Central memory CD8-positive, alpha-beta T cell (primary cell): ENCODE measurements at places on chromosomes 5 and 9.

DNA sequence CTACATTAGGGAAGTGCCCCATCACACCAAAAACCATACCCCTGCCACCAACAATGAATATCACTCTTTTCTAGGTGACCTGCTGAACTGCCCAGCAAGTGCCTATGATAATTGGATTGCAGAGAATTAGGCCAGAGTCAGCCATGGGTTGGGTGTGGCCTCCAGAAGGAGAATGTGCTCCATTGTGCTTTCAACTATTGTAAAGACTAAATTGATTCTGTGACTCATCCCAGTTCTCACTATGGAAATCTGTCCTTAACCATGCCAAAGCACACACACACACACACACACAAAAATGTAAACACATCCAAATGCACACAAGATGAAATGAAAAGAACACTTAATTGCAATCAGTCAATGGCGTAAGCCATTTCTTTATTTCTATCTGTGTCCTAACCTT, 25.7 kb downstream of the DRD1 start:
- H3K4me3 ChIP-seq = no peak overlapping the region
- no peak overlapping the region for H3K27ac ChIP-seq
- H3K27me3 ChIP-seq = peaks cover 85% of the 10 kb centered on the region

DNA sequence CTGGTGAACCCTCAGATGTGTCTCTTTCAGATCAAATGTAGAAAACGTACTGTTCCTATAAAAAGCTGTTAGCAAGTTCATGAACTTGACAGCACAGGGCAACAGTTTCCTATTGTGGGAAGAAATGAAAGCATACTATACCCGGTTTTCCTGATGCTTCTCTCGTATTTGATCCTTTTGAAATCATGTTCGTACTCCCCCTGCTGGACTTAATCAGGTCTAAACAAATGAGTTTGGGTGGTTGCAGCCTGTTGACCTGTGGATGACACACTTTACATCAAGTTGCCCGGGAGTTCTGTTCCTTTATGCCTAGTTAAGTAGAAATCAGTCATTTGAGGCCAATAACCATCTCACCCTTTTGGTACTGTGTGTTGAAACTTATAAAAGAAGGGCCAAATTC, 1992.3 kb downstream of the MAT2B start:
- H3K4me1 ChIP-seq = no peaks in the 10 kb centered on the region
- no peaks in the 10 kb centered on the region for H3K36me3 ChIP-seq

GRCh38 chr5:19044931-19045695, 942.9 kb downstream of the CDH18 start:
- H3K27ac ChIP-seq = no peak overlapping the region
- H3K36me3 ChIP-seq = no peaks in the 10 kb centered on the region
- no peak overlapping the region for H3K4me3 ChIP-seq
- no peaks in the 10 kb centered on the region for H3K27me3 ChIP-seq
- no peak for DNase-seq
- no peaks in the 10 kb centered on the region for H3K4me1 ChIP-seq

DNA sequence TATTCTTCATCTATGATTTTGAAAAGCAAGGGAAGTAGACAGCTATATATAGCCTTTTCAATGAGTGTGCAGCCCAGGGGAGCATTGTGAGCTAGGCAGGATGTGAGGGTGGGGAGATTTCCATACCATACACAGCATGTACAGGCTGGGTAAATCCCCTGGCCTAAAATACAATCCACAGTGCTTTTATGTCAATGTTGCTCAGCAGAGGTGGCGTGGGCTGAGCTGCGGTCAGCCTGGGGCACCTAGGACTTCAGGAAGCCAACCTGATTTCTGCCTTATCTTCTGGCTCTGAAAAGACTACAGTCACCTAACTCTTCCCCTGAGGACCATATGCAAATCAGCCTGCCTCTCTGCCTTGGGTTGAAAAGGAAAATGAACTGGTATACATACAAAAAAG, 6.3 kb upstream of the GARIN3 start:
- no peaks in the 10 kb centered on the region for H3K36me3 ChIP-seq
- H3K27me3 ChIP-seq = no peaks in the 10 kb centered on the region
- no peak for DNase-seq
- H3K4me3 ChIP-seq = peak overlapping the region; percentile 17

GRCh38 chr9:83707518-83707767, 315 bp downstream of the UBQLN1 start:
- no peaks in the 10 kb centered on the region for H3K27me3 ChIP-seq
- H3K4me1 ChIP-seq = peaks cover 38% of the 10 kb centered on the region
- H3K36me3 ChIP-seq = peaks cover 35% of the 10 kb centered on the region
- H3K4me3 ChIP-seq = peak overlapping the region; percentile 98
- peak overlapping the region; percentile 99 for H3K27ac ChIP-seq

DNA sequence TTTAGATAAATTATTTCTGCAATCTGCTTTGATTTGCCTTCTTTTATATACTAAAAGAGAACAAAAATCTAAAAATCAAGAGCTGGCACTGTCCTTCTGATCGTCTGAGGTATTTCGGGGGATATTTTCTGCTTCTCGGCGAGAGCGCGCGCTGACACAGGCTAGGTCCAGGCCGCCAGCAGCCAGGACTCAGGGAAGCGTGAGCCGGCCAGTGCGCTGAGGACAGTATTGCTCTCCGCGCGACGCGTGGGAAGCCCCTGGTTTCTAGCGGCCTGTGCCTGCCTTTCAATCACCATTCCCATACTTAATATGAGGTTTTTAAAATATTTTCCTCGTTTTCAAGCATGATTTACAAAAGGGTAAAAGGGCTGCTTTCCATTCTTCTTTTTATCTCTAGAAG, 307.3 kb upstream of the IRX1 start:
- no peak for DNase-seq
- no peak overlapping the region for H3K4me3 ChIP-seq
- H3K27me3 ChIP-seq = no peaks in the 10 kb centered on the region
- no peak overlapping the region for H3K27ac ChIP-seq
- H3K36me3 ChIP-seq = no peaks in the 10 kb centered on the region
- no peaks in the 10 kb centered on the region for H3K4me1 ChIP-seq

DNA sequence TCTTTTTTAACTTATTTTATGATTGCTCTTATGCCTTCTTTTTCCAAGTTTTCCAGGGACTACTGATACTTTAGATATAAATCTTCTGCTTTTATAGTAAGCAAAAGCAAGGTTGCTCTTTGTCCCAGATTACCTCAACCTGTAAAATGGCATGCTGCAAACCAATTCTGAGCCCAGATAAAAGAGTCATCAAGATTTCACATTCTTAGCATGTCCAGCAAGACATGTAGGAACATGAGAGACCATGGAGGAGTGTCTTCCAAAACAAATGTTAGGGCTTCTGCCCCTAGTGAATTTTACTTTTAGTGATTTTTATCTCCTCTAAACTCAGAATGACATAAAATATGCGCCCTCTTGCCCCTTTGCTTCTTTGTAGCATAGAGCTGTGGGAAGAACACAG, 7.0 kb upstream of the CDC20B start:
- H3K36me3 ChIP-seq = no peaks in the 10 kb centered on the region
- H3K27me3 ChIP-seq = peaks cover 90% of the 10 kb centered on the region
- no peak overlapping the region for H3K4me3 ChIP-seq
- no peak overlapping the region for H3K27ac ChIP-seq

GRCh38 chr9:70315389-70315788, 56.6 kb downstream of the SMC5 start:
- no peak overlapping the region for H3K4me3 ChIP-seq
- H3K27ac ChIP-seq = no peak overlapping the region
- H3K27me3 ChIP-seq = no peaks in the 10 kb centered on the region
- no peak for DNase-seq
- H3K4me1 ChIP-seq = peaks cover 5% of the 10 kb centered on the region

DNA sequence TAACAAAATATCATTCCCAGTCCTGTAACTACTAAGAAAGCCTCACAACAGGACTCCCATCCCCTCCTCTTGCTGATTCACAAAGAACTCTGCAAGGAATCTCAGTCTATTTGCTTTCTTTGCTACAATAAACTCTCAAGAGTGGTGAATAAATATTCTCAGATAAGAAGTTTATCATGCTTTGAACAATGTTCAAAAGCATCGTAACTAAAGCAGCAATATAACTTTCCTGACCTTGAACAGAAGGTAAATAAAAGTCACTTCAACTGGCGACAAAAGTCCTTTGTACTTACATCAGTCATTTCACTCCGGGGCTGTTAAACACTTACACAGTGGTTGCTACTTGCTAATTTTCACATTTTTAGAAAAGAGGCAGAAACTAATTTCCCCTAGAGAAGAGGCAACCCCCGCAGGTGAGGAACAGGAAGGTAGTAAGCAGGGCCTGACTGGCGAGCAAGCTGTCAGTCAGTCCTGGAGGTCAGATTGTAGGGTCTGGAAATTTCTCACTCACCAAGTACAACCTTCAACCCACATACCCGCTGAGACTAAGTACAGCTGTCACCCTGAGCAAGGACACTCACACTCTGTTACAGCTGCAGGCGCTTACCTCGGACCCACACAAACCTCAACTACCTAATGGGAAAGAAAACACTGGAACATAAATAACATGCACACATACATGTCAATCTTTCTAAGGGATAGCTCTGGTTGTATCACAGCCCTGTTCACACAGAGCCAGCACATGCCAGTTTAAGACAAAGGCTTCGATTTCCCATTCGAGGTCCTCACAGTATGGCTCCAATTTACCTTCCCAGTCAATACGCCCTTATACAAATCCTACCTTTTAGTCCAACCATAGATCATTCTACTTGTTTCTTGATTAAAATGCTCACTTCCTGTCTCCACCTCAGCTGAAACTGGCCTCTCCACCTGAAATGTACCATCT, 104.6 kb upstream of the RETREG1 start:
- no peaks in the 10 kb centered on the region for H3K4me1 ChIP-seq
- H3K27me3 ChIP-seq = no peaks in the 10 kb centered on the region
- no peak overlapping the region for H3K4me3 ChIP-seq
- no peak for DNase-seq
- no peaks in the 10 kb centered on the region for H3K36me3 ChIP-seq

GRCh38 chr9:113566712-113567071, 103.2 kb downstream of the RGS3 start:
- peaks cover 72% of the 10 kb centered on the region for H3K4me1 ChIP-seq
- no peak for DNase-seq
- no peaks in the 10 kb centered on the region for H3K27me3 ChIP-seq
- no peak overlapping the region for H3K4me3 ChIP-seq
- peaks cover 3% of the 10 kb centered on the region for H3K36me3 ChIP-seq

GRCh38 chr9:437574-438001, 222.9 kb downstream of the DOCK8 start:
- peaks cover 69% of the 10 kb centered on the region for H3K36me3 ChIP-seq
- no peaks in the 10 kb centered on the region for H3K27me3 ChIP-seq
- no peak overlapping the region for H3K27ac ChIP-seq
- DNase-seq = no peak
- H3K4me3 ChIP-seq = no peak overlapping the region

DNA sequence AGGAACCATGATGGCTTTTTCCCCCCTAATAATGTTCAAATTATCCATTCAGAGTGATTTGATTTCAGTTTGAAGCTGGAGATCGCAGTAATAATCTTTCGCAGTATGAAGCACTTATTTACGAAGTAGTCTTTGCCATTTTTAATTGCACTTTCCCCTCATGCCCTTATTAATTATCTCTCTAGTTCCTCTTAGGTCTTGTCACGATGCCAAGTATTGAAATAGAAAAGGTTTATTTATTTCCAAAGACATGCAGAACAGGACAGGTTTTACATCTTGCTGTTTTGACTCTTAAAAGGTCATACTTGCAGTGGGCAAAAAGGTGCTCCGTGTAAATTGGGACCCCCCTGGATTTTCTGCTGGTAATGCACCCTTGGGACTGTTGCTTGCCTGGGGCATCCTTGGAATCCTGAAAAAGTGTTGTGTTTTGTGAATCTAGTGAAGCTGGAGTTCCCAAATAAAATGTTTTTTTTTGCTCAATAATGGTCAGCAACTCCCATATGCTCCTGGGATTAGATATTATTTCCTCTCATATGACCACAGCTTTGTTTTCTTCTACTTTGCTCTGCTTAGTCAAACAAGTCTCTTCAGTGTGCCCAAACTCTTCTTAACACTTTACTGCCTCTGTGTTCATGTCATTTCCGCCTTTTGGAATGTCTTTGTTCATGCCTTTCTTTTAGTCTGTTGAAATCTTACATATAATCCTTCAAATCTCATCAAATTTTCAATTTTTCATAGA, 278.3 kb downstream of the TMEM38B start:
- no peaks in the 10 kb centered on the region for H3K36me3 ChIP-seq
- no peak overlapping the region for H3K27ac ChIP-seq
- no peaks in the 10 kb centered on the region for H3K27me3 ChIP-seq
- no peak overlapping the region for H3K4me3 ChIP-seq
- no peaks in the 10 kb centered on the region for H3K4me1 ChIP-seq
